ENCODE measurements at places on chromosomes 7 and 10.

DNA sequence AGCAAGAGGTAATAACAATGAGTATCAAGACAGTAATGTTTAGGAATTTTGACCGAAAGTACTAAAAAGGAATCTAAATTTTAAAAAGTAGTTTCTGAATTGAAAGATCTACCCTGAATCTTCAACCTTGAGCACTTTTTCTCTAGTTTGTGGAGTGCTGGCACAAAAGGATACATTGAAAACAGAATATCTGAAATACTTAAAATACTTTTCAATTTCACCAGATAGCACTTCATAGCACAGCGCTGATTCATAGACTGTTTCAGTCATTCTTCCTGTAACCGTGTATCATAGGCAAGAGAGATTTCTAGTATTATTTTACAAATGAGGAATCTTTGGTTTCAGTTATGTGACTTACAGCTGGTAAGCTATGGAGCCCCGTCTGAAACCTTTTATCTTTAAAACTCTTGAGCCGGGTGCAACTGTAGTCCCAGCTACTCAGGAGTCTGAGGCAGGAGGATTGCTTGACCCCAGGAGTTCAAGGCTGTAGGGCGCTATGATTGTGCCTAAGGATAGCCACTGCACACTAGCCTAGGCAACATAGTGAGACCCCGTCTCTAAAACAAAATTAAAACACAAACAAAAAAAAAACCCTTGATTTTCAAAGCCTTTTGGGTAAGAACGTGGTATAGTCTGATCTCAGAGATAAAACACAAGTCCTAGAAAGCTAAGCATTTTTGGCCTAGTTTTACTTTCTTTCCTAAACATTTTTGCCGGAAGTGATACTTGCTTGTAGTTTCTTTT lies 35.1 kb downstream of the FHIP2A start:
- DNase-seq: no peak

DNA sequence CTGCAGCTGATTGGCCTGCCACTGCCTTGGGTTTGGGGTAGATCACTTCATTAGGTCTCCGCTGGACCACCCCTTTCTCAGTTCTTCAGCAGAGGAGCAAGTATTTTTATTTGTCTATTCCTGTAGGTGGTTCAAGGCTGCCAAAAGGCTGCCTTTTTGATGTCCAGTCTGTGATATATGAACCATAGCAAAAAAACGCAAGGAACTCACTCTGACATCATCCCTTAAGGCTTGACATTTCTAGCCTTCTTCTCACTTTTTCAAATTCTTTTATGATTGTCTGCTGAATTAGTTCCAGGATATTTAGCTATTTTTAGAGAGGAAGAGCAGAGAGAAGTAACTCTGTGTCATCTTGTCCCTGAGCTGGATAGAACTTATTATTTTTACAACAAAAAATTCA lies 269.2 kb downstream of the BAMBI start:
- no peak for DNase-seq

- DNase-seq: no peak
Observed at GRCh38 chr10:60878224-60878623, 65.8 kb downstream of the RHOBTB1 start.

DNA sequence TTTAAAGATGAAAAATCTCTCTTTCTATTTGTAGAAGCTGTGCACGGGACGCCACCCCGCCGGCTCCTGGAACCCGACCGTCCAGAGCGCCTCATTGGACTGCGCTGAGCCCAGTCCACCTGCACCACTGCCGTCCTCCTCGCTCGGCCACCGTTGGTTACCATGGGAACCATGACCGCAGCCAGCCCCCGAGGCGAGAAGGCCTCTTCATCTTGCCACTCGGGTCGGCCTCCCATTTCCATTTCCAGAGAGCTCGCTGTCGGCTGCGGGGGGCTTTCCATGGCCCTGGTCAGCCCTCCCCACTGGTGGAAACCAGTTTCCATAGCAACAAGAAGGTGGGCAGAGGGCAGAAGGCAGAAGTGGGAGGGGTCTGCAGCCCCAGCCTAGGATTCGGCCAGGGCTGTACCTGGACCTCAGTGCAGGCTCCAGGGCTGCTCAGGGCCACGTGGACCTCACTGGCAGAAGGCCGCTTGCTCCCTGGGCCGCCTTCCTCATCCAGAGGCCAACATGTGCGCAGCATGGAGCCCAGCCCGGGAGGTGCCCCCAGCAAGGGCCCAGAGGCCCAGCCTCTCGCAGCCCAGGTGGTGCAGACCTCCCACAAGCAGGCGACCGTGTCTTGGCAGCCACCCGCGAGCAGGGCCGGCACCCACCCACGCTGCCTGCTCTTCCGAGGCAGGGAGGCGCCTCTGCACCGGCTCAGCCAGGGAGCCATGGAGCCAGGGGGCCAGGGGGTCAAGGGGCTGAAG lies 283.5 kb upstream of the PPP2R2D start:
- peak; percentile 65 for DNase-seq

- no peak for DNase-seq
Observed at GRCh38 chr7:84196084-84196503, 1.5 kb upstream of the SEMA3A start.

- DNase-seq: peak; percentile 64
Observed at GRCh38 chr10:85105614-85106255, 777.3 kb downstream of the CCSER2 start.

- peak; percentile 60 for DNase-seq
Observed at GRCh38 chr7:157984423-157985163, 603.0 kb downstream of the PTPRN2 start.

- DNase-seq: no peak
Observed at GRCh38 chr7:71618278-71618677, 486.3 kb downstream of the GALNT17 start.

- no peak for DNase-seq
Observed at GRCh38 chr10:110426294-110427181, 71.2 kb upstream of the DUSP5 start.

- DNase-seq: peak; percentile 32
Observed at GRCh38 chr7:155984609-155985405, 172.5 kb upstream of the SHH start.

GRCh38 chr10:110485541-110485940 lies 12.2 kb upstream of the DUSP5 start:
- no peak for DNase-seq

- no peak for DNase-seq
Observed at GRCh38 chr7:25310896-25311295, 82.6 kb upstream of the NPVF start.

DNA sequence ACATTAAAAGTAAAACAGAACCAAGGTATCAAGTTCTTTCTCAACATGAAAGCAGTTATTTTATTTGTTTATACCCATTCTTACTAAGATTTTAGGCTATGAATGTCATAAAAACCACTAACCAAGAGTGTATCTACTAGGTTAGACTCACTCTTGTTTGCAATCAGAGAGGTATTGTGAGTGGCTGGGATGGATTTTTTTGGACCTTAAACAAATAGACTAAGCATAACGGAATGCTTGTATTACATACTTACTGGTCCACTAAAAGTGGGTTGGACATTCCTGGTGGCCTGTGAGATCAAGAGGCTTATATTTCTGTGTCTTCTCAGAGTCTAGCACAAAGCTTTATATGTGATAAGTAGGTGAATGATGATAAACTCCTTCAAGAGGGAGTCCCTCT lies 32.6 kb upstream of the CBLL1 start:
- no peak for DNase-seq

DNA sequence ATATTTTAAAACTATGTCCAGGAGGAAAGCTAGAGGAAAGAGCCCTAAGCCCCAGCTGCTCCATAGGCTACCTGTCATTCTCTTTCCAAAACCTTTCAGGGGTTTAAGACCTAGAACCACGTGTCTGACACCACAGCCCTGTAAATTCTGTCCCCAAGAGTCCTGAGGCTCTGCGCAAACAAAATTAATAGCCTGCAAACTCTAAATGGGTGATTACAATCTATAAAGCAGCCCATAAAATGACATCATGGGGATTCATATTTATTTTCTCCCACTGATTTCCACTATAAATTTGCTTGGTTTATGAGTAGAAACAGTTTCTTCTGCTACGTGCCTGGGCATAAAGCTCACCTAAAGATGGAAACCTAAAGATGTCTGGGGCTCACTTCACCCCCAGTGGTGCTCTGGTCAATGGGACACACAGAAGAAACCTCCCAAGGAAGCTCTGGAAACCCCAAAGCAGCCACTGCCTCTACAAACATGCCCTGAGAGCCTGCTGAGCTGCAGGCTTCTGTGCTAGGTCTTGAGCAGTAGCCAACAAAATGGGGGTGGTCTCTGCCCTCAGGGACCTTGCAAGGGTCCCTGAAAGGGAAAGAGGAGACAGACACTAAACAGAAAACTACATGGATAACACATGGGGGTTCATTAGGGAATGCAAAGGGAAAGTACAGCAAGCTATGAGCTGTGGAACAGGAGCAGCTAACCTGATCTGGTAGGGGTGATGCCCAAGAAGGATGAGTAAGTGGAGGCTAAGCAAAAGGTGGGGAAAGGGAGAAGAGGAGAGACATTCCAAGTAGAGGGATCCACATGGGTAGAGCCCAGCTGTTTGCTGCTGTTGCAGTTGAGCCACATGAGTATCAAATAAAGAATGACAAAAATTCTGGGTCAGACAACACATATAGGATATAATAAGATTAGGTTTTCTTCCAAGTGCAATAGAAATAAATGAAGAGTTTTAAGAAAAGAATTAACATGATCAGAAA lies 331.7 kb downstream of the KCNMA1 start:
- DNase-seq: no peak

GRCh38 chr7:50307368-50308032 lies 3.0 kb downstream of the IKZF1 start:
- no peak for DNase-seq

DNA sequence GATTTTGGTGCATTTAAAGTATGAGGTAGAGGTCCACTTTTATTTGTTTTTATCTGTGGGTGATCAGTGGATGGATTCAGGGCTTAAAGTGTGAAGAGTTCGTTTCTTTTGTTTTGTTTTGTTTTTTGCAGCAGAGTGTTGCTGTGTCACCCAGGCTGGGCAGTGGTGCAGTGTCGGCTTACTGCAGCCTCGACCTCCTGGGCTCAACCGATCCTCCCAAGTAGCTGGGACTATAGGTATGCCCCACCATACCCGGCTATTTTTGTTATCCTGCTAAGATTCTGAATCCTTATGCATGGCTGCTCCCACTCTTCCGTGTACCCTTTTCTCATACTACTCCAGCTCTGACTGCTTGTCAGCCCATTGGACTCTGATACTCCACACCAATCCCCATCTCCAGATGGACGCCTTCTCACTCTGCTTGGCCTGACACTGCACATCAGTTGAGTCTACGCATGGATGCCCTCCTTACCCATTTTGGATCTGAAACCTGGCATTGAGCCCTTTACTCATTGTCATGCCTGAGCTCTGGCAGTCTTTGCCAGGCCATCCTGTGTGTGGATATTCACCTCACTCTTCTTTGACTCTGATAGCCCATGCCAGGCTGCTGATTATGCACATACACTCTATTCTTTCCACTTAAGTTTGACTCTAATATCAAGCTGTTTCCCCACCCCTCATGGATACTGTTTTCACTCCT lies 119.5 kb downstream of the CCSER2 start:
- DNase-seq: no peak

DNA sequence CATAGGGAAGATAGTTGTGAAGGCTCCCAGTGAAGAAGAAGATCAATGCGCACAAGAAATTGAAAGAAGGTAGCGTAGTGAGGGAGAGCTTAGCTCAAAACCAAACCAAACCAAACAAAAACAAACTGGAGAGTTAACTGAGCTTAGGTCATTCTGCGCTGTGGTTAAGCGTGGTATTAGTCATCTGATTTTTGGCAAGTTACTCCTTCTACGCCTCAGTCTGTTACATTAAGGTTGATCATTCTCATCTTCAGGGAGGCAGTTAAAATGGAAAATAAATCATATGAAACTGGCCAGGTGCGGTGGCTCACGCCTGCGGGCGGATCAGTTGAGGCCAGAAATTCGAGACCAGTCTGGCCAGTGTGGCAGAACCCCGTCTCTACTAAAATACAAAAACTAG lies 259.7 kb downstream of the EXOC4 start:
- DNase-seq: no peak

GRCh38 chr10:125792342-125793300 lies 17.0 kb upstream of the MMP21 start:
- no peak for DNase-seq

- no peak for DNase-seq
Observed at GRCh38 chr10:48452879-48453412, 146.5 kb downstream of the MAPK8 start.

DNA sequence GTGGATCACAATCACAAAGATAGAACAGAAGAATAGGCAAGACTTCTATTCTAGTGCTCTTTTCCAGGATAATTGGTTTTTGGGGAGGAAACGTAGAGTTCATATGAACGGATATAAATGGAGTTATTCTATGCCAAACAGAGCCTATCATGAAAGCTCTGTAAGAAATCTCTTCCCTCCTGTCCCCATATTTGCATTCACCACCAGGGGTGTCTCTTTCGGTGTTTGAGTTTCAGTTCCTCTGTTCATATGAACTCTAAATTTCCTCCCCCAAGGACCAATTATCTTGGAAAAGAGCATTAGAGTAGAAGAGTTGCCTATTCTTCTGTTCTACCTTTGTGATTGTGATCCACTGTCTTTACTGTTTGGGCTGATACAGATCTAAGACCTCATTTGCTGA lies 48.3 kb upstream of the CDC14C start:
- no peak for DNase-seq

DNA sequence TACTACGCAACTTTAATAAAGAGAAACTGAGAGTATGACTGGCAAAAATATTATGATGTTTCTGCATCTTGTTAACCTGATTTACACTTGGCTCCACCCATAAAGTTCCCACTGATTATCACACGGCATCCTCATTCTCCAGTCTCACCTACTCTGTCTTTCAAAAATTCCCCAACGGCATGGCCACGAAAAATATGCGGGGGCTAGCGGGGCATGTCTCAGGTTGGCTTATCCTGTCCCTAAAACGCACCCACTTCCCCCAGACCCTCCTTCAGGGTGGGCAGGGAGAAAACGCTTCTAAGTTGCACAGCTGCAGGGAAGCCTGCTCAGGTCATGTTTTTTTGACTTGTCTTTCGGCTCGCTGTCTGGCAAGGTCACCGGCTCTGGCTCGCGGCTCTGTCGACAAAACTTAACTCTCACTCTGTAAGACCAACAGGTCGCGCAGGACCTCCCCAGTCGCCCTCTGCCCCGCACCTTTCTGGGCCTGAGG lies 3.8 kb downstream of the CDK6 start:
- no peak for DNase-seq

DNA sequence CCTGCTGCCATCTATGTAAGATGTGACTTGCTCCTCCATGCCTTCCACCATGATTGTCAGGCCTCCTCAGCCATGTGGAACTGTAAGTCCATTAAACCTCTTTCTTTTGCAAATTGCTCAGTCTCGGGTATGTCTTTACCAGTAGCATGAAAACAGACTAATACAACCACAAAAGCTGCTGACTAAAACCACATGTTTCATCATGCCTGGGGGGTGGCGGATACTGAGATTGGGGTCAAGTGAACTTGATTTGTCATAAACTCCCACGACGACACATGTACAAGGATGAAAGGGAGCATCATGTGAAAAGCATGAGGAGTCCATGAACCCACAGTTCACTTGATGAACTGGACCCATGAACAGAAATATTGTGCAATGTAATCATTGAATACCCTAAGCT lies 134.9 kb upstream of the ANK3 start:
- no peak for DNase-seq

DNA sequence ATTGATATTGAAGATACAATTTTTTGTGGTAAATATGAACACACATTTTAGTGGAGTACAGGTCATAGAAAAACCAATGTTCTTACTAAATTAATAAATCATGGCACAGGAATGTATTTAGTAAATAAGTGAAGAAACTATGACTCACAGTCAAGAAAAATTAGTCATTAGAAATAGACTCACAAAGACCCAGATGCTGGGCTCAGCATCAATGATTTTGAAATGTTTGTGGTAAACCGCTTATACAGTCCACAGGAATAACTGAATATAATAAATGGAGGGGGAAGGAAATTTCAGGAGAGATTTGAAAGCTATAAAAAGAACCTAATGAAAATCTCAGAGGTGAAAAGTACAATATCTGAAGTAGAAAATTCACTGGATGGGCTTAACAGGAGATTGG lies 138.3 kb upstream of the ADCY1 start:
- DNase-seq: no peak

Measured in kidney (tissue), 22 donors.